NCI-H446 treated with DMSO at 0.1 percent for 48 hours (cell line): ENCODE measurements at places on chromosomes 1 and 21.

DNA sequence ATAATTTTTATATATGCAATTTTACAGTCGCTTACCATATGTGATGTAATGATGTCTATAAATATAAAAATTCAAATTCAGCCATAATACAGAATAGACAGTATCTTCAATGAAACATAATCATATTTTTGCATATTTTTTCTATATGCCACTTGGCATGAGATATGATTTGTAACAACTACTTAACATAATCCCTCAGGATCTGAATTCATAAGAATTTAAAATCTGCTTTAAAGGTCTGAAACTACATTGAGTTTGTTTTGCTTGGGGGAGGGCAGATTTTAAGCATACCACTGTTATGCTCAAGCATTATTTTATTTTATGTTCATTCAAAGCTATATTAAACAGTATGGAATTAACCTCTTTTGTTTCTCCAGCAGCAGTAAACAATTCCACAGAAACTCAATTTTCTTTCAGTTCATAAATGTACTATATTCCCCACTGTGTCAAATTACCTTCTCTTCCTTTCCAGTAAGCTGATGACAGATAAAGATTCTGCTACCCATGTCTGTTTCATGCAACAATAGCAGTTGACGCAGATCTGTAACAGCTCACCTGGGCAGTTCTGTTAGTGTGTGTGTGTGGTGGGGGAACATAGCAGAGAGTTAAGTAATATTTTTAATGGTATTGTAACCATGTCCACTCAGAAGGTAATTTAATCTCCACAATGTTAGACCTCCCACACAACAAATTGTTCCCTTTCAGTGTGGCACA lies 224.8 kb downstream of the NTNG1 start:
- no peak for DNase-seq

DNA sequence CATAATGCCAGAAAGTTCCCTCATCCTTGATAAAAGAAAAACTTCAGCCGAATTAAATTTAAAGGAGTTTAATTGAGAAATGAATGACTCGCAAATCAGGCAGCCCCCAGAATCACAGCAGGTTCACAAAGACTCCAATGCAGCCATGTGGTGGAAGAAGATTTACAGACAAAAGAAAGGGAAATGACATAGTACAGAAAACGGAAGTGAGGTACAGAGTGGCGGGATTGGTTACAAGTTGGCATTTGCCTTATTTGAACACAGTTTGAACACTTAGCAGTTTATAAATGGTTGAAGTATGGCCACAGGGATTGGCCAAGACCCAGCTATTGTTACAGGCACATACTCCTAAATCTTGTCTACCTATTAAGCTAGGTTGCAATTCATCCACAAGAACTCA lies 46.6 kb downstream of the HIVEP3 start:
- no peak for DNase-seq

DNA sequence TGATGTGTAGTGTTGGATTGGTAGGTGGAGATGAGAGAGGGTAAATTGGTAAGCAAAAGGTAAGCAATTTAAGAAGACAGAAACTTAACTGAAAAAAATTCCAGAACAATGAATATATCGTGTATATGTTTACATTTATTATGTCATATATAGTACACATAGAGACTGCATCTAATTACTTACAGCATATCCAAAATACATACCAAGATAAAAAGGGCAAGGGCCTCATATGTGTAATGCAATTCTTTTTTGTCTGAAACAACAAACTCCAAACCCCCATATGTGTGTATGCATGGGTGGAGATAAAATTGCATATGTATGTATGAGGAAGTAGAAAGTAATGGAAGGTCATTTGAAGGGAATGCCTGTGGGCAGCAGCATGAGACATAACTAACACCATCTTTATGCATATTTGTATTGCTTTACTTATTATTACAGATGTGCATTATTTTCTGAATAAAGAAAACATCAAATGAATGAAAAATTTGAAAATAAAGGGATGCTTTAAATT lies 4.3 kb downstream of the KRTAP20-3 start:
- no peak for DNase-seq

- no peak for DNase-seq
Measured at GRCh38 chr1:205590457-205590768, 41.4 kb downstream of the ELK4 start.

DNA sequence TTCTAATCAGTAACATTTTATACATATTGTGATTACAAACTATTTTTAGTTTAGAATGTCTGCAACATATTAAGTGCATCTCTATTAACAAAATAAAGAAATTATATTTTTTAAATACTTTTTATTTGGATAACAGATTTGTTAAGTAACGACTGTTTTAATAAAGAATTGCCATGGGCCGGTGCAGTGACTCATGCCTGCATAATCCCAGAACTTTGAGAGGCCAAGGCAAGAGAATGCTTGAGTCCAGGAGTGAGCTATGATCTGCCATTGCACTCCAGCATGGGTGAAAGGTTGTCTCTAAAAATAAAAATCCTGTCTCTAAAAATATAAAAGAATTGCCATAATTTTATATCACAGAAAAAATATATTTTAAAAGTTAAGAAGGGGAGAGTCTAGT lies 4.1 kb downstream of the LRRIQ3 start:
- no peak for DNase-seq

- no peak for DNase-seq
Measured at GRCh38 chr1:38612951-38613350, 246.6 kb downstream of the RRAGC start.

- no peak for DNase-seq
Measured at GRCh38 chr21:43331962-43332828, 94.7 kb downstream of the SIK1 start.

GRCh38 chr1:6170742-6171201 lies 9.3 kb downstream of the CHD5 start:
- DNase-seq, result no peak

DNA sequence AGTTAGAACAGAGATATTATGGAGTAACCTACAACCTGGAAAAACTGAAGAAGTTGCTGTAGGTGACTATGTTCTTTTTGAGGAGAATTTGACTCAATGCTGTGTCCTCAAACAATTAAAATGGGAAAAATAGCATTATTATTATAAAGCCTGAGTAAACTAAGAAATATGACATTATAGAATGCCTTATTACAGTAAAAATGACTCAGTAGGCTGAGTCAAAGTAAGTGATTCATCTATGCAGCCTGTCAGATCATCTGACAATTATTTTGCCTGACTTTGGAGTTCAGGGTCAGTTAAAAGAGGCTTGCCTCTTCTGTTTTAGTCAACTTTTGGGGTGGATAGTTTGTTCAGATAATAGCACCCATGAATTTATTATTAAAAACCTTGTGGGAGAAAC lies 150.8 kb upstream of the PTGFR start:
- DNase-seq, result no peak

DNA sequence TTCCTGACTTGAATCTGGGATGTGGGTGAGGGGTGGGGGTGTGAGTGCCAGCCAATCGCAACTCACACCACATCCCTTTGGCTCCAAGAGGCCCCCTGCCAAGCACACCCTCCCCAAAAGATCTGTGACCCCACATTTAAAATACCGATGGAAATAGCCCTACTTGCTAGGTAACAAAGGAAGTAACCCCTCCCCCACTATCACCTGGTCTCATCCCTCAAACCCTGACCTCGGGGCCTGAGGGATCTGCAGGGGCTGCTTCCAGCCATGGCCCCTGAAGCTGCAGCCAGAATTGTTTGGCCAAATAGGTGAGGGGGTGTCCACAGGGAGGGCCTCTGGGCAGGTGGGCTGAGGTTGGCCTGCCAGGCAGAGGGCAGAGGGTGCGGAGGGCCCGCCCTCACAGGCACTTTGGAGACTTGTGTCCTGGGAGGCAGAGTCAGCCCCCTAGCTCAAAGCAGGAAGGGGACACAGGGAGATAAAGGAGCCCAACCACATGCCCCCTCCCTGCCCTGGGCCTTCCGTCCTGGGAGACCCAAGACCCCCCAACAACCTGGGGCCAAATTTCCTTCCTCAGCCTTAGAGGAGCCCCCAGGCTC lies 37.2 kb downstream of the SDC3 start:
- DNase-seq, result no peak

DNA sequence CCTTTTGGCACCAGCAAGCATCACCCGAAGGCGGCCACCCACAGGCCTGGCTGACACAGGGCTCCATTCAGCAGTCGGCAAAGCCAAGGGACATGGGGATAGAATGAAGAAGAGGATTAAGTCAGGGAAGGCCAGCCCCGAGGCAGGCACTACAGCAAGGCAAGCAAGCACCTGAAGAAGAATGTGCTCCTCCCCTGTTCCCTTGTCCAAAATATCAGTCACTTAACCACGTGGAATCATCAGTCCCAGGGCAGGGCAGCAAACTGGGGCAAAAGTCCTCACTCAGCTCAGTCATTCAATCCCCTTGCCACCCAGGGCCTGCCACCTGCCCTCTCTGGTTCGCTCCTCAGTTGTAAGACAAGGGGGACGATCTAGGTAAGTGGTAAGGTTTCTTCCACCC lies 9.3 kb downstream of the KANK4 start:
- no peak for DNase-seq

- DNase-seq, result no peak
Measured at GRCh38 chr21:41437729-41438128, 11.7 kb downstream of the MX1 start.

DNA sequence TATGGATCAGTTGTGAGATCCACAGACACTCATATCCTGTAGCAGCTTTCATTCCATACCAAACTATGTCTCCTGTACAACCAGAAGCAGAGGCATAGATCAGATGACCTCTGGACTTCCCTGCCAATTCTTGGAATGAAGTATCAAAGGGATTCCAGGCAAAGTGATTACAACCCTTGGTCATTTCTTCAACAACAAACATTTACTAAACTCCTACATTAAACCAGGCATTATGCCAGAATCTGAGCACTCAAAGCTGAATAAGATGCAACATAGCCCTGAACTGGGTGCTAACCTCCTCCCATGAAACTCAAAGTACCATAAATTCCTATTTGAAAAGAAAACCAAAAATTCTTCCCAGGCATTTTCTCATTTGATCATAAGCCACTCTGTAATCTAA lies 121.2 kb upstream of the SGIP1 start:
- DNase-seq, result no peak

DNA sequence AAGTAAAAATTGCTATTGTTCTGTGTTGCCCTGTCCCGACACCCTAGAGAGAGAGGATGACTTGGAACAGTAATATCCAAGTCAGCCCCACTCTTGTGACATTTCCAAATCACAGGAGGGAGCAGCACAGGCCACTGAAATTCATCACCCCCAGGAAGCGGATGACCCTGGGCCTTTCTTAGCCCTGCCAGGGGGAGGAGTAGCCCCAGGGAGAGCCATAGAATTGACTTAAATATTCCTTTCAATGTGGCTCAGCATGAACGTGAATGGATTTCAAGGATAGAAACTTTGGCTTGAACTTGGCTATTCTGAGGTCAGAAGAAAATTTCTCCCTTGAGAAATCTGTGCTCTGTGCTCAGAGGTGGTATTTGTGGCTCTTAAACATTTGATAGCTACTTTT lies 80.6 kb downstream of the CENPF start:
- DNase-seq, result no peak

- DNase-seq, result peak; percentile 57
Measured at GRCh38 chr1:145977486-145978470, 13.3 kb downstream of the POLR3GL start.

- DNase-seq, result no peak
Measured at GRCh38 chr21:30227128-30227527, 11.2 kb upstream of the CLDN8 start.

DNA sequence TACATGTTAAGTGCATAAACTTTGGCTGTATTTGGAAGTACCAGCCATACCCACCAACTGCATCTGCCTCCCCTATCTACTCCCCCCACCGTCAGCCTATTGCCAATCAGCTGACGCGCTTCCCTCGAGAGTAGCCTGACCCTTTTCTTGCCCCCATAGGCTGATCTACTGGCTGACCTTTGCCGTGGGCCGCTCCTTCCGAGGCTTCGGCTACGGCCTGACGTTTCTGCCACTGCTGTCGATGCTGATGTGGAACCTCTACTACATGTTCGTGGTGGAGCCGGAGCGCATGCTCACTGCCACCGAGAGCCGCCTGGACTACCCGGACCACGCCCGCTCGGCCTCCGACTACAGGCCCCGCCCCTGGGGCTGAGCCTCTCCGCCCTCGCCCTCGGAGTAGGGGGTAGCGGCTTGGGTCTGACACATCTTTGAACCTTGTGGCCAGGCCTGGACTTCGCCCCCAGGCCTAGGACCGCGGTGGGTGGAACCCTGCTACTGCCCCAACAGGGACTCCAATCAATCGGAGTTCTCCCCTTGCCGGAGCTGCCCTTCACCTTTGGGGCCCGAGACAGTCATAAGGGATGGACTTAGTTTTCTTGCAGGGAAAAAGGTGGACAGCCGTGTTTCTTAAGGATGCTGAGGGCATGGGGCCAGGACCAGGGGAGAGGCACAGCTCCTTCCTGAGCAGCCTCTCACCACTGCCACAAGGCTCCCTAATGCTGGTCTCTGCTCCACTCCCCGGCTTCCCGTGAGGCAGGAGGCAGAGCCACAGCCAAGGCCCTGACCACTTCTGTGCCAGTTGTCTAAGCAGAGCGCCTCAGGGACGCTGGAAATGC lies 4.0 kb downstream of the GLMP start:
- no peak for DNase-seq

GRCh38 chr1:15849775-15850324 lies 2.3 kb downstream of the SPEN start:
- DNase-seq, result peak; percentile 81

GRCh38 chr1:28642056-28642846 lies 616 bp downstream of the TAF12 start:
- no peak for DNase-seq

- no peak for DNase-seq
Measured at GRCh38 chr21:31905503-31906451, 33.0 kb downstream of the HUNK start.

GRCh38 chr1:205373798-205374175 lies 17.1 kb upstream of the KLHDC8A start:
- DNase-seq, result no peak

DNA sequence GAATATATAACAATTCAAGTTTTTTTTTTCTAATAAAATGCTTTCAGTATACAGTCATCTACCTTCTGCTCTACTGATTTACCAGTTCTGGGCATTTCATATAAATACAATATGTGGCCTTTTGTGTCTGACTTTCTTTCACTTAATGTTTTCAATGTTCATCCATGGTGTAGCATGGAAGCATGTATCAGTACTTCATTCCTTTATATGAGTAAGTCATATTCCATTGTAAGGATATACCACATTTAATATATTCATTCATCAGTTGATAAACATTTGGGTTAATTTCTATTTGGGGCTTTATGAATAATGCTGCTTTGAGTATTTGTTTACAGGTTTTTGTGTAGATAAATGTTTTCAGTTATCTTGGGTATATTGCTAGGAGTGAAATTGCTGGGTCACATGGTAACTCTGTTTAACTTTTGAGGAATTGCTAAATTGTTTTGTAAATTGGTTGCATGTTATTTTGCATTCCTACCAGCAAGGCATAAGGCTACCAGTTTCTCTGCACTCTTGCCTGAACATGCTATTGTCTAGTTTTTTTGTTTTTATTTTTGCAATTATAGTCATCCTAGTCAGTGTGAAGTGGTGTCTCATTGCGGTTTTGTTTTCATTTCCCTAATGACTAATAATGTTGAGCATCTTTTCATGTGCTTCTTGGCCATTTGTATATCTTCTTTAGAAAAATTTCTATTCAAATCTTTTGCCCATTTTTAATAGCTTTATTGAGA lies 206.1 kb downstream of the TM2D1 start:
- no peak for DNase-seq
